ENCODE measurements at places on chromosomes 3 and 15. TPM values are rescaled to one million over a fixed set of nuclear protein-coding genes. Genes with fewer than 3 reads are reported as not detected.
A peak's percentile ranks its signal among the peaks of the same experiment; 100 is the strongest.

DNA sequence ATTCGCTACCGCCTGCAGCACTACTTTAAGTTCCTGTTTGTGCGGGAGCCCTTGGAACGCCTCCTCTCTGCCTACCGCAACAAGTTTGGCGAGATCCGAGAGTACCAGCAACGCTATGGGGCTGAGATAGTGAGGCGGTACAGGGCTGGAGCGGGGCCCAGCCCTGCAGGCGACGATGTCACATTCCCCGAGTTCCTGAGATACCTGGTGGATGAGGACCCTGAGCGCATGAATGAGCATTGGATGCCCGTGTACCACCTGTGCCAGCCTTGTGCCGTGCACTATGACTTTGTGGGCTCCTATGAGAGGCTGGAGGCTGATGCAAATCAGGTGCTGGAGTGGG, 995 bp downstream of the CHST14 start:
- DNase-seq: peak; percentile 30

Gene NRROS
- not detected for total RNA-seq

DNA sequence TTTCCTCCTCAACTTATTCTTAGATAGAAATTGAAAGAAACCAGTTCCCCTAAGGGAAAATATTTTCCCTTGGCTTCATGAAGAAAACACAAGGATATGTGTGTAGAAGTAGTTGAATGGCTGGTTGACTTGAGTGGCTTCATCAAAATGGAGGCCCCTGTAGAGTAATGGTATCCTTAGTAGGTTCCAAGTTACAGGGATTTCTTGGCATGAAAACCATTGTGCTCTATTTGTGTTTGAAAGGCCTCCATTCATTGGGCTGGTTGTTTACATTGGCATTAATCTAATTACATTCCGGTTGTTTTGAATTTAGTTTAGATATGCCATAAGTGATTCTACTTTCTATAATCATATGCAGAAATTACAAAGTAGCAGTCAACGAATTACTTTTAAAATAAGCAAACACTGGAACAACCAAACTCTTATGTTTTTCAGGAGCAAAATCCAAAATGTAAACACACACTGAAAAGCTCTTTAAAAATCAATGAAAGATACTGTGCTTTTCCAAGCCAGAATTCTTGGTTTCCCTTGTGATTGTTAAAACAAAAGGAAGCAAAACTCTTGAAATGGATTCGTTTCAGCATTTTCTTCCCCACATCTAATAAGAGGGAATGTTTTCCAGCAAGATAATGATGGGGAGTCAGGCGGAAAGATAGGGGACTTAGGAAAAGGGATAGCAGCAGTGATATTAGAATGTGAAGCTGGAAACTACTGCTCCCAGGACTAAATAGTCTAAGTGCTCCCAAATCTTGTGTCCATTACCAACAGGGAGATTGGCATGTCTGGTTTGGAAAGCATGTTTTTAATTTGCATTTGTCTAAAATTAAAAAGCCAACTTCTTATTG, 77.0 kb downstream of the EPHA3 start:
- no peak for DNase-seq

Gene ARGFX
- total RNA-seq: not detected

GRCh38 chr3:16994854-16995525, 110.2 kb downstream of the PLCL2 start:
- no peak for DNase-seq

GRCh38 chr15:76172782-76173181, 113.0 kb downstream of the TMEM266 start:
- no peak for DNase-seq

- DNase-seq: no peak
Measured at GRCh38 chr3:111159391-111159790, 87.8 kb downstream of the NECTIN3 start.

DNA sequence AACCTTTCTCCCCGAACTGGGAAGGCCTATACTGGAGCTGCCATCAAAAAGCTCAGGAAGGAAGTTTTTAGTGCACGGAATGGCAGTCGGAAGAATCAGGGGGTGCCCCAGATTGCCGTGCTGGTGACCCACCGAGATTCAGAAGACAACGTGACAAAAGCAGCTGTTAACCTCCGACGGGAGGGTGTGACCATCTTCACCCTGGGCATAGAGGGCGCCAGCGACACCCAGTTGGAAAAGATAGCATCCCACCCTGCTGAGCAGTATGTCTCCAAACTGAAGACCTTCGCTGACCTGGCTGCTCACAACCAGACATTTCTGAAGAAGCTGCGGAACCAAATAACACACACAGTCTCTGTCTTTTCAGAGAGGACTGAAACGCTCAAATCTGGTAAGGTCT, 48.2 kb downstream of the COL6A6 start:
- DNase-seq: no peak

DNA sequence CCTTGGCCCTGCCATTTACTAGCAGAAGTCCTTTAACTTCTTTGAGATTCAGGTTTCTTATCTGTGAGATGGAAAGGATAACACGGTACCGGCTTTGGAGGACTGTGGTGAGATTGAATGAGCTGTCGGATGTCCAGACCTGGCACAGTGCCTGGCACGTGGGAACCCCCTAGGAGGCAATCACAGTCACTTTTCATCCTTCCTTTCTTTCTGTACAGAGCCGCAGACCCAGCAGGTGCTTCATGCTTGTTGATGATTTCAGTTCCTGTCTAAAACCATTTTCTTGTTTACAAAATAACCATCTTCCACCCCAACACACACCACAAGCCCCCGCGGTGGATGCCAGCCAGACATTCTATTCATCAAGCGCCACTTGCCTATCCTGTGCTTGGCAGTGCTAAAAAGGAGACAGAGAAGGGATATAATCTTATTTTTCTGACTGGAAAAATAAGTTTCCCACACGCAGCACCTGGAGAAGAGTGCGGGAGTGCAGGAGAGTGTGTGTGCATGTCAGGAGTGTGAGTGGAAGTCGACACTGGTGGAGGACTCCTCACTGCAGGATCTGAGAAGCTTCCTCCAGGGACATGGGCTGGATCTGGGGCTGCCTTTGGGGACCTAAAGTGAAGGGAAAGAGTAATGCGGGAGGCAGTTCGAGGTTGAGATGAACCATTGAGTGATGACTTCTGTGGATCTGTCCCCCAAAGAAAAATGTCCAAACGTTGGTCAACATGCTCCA, 85.7 kb downstream of the ST6GAL1 start:
- DNase-seq: no peak

Gene LRRC34
- 12.0 TPM for total RNA-seq

DNA sequence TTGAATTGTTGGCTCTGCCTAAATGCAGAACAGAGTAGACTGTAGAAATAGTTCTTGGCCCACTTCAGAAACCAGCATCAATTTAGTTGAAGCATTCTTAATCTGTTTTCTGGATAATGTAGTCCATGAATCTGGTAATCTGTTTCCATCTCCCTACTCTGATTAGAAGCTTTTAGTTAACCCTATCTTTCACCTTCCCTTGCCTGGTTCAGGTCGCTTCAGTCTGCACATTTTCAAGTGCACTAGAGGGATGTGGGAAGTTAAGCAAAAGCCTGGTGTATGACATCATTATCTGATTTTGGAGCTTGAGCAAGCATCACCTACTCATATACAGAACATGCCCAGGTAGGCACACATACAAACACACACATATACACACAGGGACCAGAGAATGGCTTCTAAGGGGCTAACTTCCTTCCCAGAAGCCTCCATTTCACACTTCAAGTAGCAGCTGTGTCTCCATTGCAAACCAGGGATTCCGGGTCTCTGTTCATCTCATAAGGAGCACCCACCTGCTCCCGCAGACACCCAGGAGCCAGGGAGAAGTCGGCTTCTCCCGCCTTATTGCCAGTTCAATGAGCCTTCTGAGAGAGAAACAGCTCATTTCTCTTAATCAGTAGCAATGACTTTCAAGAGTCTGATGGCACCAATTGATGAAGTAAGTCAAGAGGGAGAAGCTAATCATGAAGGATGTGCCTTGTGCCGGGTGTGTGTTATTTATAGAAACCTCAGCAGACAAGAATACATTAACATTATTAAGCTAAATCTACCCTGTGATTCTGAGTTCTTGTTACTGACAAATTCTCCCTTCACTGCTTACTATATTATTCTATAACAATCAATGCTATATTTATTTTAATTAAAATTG, 347.9 kb upstream of the STAC start:
- no peak for DNase-seq

DNA sequence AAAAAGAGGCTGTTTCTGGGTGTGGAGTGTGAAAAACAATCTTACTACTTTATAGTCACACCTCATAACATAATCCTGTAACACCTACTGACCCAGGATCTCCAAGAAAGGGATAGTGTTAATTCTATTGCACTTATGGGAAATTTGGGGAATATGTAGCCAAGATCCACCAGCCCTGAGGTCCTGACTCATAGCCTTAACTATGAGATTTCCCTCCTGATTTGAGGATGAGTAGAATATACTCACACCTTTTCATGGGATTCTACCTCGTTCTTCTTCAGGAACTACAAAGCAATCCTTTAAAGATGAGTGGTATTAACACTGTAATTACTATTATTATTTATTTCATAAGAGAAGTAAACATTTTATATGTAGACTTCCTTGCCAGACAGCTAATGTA, 315.2 kb downstream of the MECOM start:
- DNase-seq: no peak

- no peak for DNase-seq
Measured at GRCh38 chr15:94845390-94845716, 614.0 kb downstream of the MCTP2 start.

- no peak for DNase-seq
Measured at GRCh38 chr3:161212906-161213305, 8.2 kb upstream of the NMD3 start.

DNA sequence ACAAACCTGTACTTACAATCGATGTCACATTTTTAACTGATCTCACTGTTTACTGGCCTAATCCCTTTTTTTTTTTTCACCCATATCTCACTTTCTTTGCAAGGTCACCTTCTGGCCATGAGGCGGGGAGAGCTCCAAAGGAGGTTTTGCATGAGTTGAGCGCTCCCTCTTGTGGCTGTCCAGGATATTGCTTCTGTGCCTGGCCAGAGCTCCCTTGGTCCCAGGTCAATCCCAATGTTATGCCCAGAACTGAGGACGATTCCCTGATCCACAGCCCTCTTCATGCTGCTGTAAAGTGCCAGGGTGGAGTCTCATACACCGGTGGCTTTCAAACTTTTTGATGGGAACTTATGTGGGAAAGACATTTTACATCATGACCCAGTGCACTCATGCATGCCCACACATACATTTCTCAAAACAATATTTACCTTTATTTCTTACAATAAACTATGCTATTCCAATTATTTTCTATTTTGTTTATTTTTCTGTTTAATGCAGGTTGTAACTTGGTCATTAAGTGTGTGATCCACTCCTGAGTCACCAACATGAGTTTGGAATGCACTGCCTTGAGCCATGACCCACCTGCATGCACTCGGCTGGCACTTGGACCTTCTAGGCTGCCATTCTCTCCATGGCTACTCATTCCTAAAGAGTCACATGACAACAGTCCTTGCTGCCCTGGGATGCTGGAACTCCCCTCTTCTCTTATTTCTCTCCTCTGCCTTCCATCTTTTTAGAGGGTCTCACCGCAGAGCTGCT, 9.6 kb upstream of the SST start:
- DNase-seq: peak; percentile 74

DNA sequence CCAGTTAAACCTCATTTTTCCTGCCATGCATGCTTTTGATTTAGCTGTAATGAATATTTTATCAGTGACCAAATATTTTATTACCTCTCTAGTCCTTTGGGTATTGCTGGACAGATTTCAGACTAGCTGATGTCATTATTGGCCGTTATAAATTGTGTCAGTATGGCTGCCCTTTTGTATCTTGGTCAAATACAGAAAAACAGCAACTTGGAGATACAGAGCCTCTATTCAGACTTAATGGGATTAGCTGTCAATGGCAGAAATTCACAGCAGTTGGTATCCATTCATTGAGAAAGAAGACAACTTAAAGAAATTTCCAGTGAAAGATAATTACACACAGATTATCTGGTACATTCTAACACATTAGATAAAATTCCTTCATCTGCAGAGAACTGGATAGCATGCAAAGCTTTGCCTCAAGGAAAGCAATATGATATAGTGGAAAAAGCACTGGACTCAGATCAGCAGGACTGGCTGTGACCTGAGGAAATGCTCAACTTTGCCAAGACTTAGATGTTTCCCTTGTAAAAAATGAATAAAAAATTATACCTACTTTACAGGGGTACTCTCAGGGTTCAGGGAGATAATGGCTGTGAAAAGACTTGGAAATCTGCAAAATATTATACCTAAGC, 20.8 kb downstream of the COL6A6 start:
- no peak for DNase-seq

DNA sequence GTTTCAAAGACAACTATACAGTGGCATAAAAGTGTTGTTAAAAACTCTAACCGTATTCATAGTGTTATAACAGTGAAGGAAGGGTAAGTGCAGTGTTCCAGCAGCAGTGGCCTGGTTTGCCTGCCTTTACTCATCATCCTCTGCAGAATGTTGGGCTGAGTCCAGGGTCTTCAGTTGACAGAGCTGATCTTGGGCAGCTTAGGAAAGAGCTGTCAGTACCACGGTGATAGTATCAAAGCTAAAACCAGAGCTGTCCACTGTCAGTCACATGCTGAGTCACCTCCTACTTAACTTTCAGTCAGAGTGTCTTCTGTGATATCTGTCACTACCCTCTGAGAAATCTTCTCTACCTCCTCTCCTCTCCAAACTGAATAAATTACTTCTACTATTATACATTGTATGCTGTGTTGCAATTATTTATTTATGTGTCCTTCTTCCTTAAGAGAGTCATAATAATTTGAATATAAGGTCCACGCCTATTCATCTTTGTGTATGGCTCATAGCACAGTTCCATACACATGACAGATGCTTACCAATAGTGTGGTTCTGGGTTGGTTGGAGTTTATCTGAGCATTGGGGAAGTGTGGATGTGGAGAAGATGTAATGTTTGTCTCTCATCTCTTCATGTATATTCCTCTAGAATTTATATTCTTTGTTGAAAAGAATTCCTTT, 242.1 kb downstream of the ZIC1 start:
- no peak for DNase-seq
